RPMI7951 (cell line): ENCODE measurements at places on chromosomes 7 and 10.

- DNase-seq: no peak
Observed at GRCh38 chr10:88048312-88048711, 184.9 kb downstream of the PTEN start.

DNA sequence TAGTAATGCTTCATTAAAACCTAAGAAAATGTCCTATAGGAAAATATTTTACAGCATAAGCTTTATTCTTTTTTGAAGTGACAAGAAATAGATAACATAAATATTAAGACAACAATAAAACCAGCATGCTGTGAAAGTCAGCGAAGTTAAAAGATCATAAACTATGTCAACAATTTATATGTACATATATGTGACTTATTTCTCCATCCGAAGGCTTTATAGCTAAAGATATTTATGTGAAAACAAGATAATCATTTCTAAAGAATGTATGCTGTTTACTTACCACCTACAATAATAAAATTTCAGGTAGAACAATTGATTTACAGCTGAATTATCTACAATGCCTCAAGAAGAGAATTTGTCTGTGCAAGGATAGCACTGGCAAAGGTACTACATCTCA lies 283.4 kb downstream of the CRPPA start:
- DNase-seq: no peak

- peak; percentile 45 for DNase-seq
Observed at GRCh38 chr7:13992596-13992964, 3.1 kb upstream of the ETV1 start.

GRCh38 chr7:56105508-56105907 lies 768 bp downstream of the CHCHD2 start:
- peak; percentile 75 for DNase-seq

GRCh38 chr10:132232023-132232951 lies 45.5 kb downstream of the DPYSL4 start:
- no peak for DNase-seq

DNA sequence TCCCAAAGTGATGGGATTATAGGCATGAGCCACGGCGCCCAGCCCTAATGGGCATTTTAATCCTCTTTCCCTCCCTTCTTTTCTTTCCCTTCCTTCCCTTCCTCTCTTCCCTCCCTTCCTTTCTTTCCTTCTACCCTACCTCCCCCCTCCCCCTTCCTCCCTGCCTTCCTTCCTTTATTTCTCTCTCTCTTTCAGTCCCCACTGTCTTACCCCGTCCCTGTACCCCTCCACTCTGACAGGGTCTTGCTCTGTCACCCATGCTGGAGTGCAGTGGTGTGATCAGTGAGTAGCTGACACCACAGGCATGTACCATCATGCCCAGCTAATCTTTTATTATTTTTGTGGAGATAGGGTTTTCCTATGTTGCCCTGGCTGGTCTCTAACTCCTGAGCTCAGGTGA lies 24.2 kb downstream of the LCOR start:
- DNase-seq: no peak

DNA sequence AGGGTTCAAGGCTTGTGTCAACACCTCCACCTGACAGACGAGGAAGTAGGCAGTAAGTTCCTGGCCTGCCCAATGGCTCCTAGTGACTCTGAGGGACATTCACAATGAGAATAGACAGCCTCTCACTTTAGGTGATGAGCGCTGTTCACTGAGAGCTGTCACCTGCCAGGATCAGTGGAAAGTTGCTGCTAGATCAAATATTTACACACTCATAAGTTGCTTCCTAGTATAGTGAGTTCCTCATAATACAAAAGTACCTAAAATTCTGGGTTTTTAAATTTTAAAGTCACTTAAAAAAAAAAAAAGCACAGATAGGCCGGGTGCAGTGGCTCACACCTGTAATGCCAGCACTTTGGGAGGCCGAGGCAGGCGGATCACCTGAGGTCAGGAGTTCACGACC lies 320.8 kb downstream of the PRPF18 start:
- no peak for DNase-seq

- DNase-seq: no peak
Observed at GRCh38 chr10:101848894-101849351, 5.3 kb upstream of the KCNIP2 start.

DNA sequence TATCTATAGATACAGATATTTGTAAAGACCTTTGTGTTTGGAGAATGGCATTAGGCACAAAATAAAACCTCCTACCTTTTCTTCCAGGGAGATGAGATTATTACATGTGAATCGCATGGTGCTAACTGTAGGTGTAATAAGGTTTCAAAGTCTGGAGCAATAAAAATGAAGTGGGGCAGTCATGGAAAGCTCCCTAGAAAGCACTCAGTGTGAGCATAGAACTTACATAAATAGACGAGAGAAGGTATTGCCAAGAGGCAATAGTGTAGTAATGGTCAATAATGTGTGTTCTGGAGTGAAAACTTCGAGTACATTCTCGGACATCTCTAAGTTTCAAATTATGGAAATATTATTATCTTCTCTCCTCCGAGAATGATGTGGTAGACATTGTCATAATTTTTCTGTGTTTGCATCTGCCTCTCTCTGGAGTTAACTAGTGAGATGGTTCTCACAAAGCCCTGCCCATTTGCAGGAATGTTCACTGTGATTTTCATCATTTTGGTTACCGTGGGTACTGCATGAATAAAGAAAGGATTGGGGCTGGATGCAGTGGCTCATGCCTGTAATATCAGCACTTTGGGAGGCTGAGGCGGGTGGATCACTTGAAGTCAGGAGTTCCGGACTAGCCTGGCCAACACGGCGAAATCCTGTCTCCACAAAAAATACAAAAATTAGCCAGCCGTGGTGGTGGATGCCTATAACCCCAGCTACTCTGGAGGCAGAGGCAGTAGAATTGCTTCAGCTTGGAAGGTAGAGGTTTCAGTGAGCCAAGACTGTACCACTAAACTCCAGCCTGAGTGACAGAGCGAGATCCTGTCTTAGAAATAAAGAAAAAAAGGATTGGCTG lies 10.6 kb downstream of the VIM start:
- DNase-seq: peak; percentile 89

GRCh38 chr10:4607681-4608080 lies 218.3 kb upstream of the AKR1E2 start:
- DNase-seq: no peak

DNA sequence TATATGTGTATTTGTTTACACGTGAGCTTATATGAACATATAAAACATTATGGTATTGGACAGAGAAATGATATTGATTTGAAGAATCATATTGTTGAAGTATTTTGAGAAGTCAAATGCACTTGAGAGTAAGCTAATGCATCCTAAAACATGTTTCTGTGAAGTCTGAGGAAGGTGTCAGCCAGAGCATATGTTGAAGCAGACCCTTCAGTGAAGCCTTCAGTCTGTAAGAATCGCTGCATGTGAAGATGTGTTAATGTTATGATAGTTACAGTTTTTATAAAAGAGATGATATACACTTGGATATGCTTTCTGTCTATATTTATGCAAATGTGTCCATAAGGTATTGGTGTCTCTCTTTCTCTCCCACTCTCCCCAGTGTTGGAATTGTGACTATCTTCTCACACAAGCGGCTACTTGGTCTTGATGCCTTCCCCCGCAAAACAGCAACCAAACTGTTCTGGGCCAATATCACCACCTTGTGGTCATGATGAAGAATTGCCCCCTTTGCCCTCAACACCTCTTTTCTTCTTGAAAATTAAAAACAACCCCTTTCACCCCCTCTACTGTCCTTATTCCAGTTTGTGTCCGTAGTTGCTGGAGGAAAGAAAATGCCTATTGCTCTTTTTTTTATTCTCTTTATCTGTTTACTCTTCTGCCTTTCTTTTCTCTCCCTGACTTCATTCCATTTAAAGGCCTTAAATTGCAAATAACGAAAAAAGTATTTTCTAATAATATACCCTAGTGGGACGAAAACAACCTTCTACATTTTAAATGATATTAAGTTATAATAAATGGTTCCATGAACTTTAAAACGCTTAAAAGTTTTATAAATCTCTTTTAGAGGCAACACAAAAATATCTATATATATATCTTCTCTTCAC lies 64.9 kb downstream of the IKZF1 start:
- DNase-seq: peak; percentile 36

DNA sequence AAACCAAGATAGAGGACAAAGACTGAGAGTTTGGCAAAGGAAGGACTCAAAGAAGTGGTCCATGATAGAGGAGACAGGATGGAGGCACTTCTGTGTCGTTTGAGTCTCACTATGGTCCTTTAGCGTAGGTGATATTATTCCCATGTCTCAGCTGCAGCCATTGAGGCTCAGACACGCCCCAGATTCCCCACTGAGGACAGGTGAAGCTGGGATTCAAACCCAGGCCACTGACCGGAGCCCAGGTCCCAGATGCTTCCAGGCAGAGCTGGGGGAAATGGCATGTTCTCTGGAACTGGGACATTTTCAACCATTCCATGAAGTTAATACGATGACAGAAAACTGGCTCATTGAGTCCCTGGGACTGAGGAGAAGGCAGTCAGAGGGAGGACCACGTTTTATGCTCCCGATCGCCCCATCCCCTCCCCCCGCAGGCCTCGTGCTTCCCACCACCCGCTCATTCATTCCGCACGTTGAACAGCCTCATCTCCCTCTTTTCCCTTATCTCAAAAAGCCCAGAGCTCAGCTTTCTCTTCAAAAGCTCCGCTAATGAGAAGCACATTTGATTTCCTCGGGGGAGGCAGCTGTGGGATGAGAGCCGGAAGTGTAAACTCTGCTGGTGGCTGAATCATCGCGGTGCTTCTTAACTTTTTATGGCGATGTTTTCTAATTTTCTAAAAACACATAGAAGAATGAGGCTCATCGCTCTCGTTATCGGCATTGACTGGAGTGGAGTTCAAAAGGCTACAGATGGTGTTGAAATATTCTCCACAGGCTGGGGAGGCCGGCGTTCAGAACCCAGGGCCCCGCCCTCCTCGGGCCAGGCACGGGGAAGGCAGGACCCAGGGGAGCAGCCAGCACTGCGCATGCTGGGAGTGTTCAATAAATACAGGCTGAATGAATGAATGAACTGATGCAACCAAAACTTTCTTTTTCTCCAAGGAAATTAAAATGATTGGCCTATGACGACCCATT lies 64.0 kb downstream of the OAT start:
- peak; percentile 97 for DNase-seq

GRCh38 chr10:121098211-121098610 lies 247.0 kb downstream of the WDR11 start:
- DNase-seq: no peak

- no peak for DNase-seq
Observed at GRCh38 chr7:143038635-143039034, 11.7 kb upstream of the OR9A2 start.

- no peak for DNase-seq
Observed at GRCh38 chr7:158284617-158285382, 302.8 kb downstream of the PTPRN2 start.

- no peak for DNase-seq
Observed at GRCh38 chr7:45646207-45646821, 72.1 kb downstream of the ADCY1 start.

DNA sequence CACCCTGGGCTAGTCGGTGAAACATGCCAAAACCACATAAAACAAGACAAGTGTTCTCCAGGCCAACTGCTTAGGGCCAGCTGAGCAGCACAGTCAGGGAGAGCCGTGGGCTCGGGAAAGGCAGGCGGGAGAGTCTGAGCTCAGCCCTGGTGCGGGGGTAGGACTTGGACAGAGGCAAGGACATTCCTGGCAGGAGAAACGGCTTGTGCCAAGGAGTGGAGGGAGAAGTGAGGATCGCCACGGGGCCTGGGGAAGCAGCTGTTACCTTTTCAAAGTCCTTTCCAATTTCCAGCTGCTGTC lies 4.2 kb downstream of the ELN start:
- DNase-seq: peak; percentile 90

DNA sequence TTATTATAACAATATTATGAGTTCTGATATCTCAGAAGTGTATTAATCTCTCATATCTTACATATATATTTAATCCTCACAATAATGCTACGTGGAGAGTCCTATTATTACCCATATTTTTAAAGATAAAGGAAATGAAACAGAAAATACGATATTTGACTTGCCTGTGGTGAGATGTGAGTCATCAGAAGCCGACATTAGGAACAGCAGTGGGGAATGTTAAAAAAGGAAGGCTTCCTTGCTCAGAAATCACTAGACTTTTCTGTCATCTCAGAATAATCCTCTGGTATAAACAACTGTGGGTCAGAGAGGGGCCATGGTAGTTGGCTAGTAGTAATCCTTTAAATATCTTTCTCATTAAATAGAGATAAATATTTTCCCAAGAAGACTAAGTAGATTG lies 402.3 kb upstream of the PCDH15 start:
- DNase-seq: no peak

- DNase-seq: peak; percentile 4
Observed at GRCh38 chr10:125375210-125375609, 214.8 kb upstream of the CTBP2 start.

- DNase-seq: no peak
Observed at GRCh38 chr10:89600041-89600440, 45.0 kb downstream of the PANK1 start.

DNA sequence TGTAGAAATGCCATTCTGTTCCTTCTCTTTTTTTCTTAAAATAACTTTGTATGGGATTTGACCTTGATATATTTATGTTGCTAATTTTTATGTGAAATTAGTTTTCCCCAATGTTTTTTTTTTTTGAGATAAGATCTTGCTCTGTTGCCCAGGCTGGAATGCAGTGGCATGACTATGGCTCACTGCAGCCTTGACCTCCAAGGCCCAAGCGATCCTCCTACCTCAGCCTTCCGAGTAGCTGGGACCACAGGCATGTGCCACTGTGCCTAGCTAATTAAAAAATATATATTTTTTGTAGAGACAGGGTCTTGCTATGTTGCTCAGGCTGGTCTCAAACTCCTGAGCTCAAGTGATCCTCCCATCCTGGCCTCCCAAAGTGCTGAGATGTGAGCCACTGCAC lies 16.0 kb downstream of the VPS26A start:
- DNase-seq: no peak

- no peak for DNase-seq
Observed at GRCh38 chr7:94556028-94556427, 46.4 kb downstream of the CASD1 start.

DNA sequence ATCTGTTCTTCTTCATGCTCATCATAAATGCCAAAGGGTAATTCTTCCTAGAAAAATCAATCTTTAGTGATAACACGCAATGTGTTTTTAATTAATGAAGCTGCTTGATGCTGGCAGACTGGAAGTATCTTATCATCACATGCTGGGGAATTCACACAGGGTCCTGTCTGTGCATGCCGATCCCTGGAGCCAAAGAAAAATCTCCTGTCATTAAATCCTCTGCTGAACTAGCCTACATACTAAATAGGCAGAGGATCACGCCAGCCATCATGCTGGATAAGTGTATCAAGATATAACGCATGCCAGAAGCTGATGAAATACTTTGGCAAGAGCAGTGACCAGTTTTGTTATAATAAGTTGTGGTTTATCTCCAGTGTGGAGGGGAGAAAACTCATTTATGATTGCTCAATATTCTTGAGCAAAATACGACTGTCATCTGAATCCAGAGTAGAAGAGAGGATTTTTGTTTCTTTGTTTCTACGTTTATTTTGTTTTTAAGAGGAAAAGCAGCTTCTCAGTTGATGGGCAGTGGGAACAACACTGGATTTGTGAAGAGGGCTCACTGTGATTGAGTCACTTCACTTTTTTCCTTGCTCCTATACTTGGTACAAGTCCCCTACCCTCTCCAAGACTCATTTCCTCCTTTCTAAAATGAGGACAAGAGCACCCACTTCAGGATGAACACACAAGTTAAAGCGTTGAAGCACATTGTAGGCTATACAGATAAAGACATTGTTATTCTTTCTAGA lies 649.1 kb downstream of the TNS3 start:
- DNase-seq: peak; percentile 93

- no peak for DNase-seq
Observed at GRCh38 chr10:1939016-1939415, 201.7 kb upstream of the ADARB2 start.
